ENCODE measurements at places on chromosomes 4 and X.

- DNase-seq: no peak
These were observed 11.6 kb downstream of the SMIM20 start for GRCh38 chr4:25925486-25926201.

- DNase-seq: no peak
These were observed 88.7 kb upstream of the TBL1X start for GRCh38 chrX:9376111-9376510.

- DNase-seq: no peak
These were observed 472.2 kb upstream of the KLHL4 start for GRCh38 chrX:87045352-87045751.

DNA sequence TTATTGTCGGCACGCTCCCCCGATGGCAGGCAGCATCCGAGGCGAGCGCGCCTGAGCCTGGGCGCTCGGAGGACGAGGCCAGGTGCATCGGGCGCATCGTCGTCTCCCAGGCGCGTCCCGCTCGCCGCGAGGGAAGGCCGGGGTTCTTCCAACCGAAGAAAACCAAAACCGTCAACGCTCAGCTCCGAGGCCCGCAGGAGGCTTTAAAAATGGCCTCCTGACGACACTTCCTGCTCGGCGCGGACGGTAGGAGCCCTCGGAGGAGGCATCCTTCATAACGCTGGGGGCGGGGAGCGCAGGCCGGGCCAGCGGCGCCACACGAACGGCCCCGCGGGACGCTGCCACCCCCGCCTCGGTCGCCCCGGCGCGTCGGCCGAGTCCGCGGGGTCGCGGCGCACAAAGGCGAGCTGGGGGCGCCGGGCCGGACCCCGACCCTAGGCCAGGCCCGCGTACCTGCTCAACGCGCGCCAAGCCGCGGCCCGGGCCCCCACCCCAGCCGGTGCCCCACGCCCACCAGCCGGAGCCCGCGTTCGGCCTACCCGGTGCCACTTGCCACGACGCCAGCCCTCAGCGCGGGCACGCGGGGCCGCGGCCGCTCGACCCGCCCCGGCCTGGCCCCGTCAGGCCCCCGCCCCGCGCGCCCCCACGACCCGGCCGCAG is 501 bp downstream of the ZNF518B start:
- no peak for DNase-seq

DNA sequence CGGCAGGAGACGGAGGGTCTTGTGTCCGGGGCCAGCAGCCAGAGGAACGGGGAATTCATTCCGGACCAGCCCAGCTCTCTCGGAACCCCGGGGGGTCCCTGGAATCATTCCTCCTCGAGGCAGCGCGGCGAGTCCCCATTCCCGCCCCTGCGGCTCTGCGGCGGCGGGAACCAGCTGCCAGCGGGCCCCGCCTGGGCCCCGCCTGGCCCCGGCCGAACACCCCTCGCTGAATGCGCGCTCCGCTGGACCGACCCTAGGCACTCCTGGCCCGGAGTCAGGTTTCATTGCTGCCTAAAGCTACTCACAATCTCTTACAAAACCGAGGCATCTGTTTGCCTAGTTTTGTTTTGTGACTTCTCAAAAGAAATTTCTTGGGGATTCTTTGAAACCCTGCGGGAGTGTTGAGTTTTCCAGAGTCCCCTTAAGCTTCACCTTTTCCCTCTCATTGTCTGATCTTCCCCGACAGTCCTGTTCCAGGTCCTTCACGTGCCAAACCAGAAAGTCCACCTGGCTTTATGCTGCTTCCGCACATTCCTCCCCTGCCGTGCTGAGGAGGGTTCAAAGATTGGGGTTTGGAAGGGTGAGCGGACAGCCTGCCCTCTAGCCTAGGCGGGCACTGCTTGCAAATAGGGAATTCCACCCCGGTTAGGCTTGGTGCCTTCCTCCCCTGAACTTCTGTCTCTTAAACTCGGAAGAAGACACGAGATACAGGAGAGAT is 789 bp downstream of the ARHGAP10 start:
- DNase-seq: no peak

DNA sequence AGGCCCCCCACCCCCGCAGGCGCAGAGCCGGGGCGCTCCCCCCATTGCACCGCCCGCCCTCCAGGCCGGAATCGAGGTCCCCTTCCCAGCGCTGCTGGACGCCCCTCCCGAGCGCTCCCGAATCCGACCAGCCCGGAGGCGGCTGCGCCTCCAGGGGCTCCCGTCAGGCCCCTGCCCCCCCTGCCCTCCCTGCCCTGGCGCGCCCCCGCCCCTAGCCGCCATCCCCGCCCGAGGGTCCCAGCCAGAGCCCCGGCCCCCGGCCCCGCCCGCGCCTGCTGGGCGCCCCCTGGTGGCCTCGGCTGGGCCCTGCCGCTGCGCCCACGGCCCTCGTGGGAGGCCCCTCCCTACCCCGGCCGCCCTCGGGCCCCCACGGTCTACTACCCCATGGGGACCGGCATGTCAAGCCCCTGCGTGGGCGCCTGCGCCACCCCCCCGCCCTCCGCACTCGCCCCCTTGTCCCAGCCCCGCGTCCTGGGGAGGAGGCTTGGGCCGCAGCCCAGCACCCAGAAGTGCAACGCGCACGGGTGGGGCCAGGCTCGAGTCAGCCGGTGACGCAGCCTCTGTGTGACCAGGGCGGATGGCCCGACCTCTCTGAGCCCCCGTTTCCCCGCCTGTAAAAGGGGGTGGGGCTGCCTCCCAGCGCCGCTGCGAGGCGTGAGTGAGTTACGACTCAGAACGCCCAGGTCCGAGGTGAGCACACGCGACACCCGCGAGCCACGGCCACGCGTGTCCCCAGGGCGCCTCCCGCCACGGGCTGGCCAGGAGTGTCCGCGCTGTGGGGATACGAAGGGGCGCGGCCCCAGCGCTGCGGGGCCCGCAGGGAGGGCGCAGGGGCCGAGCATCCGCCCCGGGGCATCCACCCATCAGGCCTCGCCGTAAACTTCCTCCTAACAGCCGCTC is 104.9 kb downstream of the FAM53A start:
- no peak for DNase-seq

GRCh38 chr4:66252291-66252690 is 582.0 kb upstream of the EPHA5 start:
- no peak for DNase-seq

DNA sequence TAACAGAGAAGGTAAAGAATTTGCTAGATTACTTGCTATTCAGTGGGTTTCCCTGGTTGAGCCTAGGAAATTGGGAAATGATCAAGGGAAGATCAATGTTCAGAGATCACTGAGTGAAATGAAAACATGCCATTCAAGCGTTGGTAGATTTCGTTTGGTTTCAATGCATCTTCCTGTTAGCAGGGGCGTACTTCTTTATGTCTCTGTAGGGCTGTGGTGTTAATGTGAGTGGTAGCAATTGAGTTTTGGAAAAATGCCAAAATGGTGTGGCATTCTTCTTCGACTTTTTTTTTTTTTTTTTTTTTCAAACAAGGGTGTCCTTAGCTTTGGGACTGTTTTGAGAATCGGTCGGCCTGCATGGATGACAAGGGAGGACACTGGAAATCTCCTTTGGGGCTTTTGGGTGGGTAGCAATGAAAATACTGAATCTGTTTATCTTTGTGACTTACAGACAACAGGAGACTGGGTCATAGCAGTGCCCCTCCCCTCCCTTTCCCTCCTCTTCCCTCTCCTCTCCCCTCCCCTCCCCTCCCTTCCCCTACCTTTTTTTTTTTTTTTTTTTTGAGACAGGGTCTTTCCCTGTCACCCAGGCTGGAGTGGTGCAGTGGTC is 50.4 kb downstream of the SPRY1 start:
- DNase-seq: no peak

DNA sequence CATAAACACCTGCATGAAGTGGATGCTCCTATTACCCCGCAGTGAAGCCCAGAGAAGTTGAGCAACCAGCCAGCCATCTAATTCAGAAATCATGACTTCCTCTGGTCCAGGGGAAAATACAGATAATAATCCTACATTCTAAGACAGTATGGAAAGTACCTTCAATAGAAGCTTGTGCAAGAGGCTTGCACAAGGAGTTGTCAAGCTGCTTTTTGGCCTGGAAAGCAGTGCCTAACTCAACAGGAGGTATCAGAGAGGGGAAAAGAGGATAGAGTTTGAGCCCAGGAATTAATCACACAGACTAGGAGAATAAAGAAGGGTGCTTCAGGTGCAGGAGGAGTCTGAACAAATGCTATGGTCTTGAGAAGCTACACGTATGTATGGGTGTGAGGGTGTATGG is 26.7 kb downstream of the TMEM192 start:
- no peak for DNase-seq

DNA sequence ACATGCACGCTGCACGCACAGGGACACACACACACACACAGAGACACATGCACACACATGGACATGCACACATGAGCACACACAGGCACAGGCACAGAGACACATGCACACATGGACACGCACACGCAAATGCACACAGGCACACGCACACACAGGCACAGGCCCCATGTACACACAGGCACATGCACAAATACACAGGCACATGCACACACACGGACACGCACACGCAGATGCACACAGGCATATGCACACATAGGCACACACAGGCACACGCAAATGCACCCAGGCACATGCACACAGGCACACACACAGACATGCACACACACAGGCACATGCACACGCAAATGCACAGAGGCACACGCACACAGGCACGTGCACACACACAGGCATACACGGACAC is 30.3 kb upstream of the HTRA3 start:
- no peak for DNase-seq

GRCh38 chr4:12124138-12124537 is 695.4 kb upstream of the HS3ST1 start:
- DNase-seq: no peak

- no peak for DNase-seq
These were observed 117.9 kb downstream of the SH3RF1 start for GRCh38 chr4:169152899-169153298.

DNA sequence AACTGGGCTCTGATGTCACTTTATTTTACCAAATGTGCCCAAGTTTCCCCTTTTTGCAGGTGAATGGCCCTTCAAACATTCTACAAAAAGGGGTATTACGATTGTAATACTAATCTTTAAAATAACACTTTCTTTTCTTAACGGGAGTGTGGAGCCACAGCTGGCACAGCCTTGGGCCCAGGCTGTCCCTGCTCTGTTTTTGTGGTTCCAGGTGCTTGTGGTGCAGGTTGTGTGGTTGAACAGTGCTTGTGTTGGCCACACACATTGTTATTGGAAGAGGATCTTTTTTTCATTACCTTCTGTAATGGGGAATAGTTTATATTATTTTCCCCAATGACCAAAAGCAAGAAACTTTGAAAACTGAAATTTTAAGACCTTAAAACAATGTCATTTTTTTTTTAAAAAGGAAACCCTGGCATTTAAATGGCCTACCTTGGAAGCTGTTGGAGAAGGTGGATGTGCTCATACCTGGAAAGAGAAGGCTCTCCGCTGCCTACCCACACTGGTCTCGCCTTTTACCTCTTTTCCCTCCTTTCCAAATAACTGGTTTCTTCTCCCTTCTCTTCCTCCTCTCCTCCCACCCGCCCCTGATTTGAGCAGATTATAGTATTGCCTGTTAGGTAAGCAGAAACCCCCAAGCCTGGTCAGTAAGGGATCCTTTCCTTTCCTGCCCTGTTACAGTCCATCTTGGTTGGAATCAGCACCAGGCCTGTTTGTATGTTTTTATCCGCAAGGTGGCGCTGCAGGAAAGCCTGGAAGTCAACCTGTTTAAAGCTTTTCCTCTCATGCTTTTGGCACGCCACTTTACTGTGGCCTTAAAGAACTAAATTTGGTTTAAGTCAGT is 28.6 kb downstream of the HADH start:
- DNase-seq: peak; percentile 72

- DNase-seq: no peak
These were observed at the start of gene PHEX for GRCh38 chrX:22032084-22032483. Gene PHEX (plus strand): TSS chrX:22032325. CDS start chrX:22033006, 681 bp downstream.

- no peak for DNase-seq
These were observed 12.0 kb downstream of the DHRSX start for GRCh38 chrX:2488621-2489285.

DNA sequence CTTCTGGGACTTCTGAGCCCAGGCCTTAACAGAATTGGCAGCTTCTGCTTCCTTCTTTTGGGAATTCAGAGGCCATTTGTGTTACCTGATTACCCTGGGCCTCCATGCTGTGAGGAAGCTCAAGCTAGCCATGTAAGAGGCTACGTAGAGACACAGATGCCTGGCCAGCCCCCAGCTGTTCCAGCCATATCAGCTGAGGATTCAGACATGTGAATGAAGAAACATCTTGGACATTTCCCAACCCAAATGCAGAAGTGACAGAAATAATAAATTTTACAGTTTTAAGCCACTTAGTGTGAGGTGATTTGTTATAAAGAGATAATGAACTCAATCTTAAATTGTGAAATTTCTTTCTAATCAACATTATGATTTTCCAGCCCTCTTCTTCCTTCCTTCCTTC is 18.7 kb upstream of the ZNF827 start:
- DNase-seq: no peak

GRCh38 chrX:9293051-9293496 is 171.8 kb upstream of the TBL1X start:
- DNase-seq: no peak

GRCh38 chr4:170591076-170591475 is 501.3 kb upstream of the AADAT start:
- no peak for DNase-seq

DNA sequence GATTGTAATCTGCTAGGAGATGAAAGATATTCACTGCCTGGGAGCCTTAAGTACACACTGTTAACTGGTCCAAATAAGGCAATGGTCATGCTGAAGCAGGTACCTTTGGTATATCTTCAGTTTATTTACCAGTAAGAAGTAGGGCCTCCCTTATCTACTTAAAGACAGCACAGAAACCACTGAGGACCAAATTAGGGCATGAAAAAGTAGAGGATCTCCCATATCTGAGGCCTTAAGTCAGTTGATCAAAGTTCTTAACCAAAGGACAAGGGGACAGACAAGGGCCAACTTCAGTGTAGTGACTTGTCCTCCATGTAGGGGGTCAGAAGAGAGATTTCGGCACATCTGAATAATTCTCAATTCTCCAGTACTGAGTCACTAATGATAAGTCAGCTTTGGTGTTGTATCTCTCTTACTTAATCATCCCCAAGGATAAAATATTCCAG is 59.1 kb downstream of the AMELX start:
- no peak for DNase-seq

- peak; percentile 69 for DNase-seq
These were observed 69.5 kb upstream of the CBLL2 start for GRCh38 chrX:22203186-22203585.

GRCh38 chr4:25154594-25155265 is 5.5 kb downstream of the SEPSECS start:
- no peak for DNase-seq

DNA sequence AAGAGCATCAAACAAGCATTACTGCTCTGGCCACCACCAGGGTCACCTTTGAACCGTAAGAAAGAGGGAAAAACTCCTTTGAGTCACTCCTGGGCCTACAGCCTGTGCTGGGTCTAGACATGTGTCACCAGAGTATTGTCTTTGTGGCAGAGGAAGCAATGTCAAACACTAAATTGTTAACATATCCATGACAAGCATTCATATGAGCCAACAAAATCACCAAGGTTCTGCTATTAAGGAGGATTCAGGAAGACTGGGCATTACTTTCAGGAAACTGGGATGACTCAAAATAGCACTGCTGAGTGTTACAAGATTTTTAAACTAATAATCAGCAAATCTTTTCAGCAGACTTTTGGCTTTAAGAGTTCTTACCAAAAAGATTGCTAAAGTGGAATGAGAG is 28.1 kb downstream of the LGI2 start:
- DNase-seq: no peak

- DNase-seq: peak; percentile 86
These were observed 104.0 kb downstream of the PHEX start for GRCh38 chrX:22135994-22136684.

- DNase-seq: no peak
These were observed 5.0 kb downstream of the HGFAC start for GRCh38 chr4:3446631-3447320.

GRCh38 chr4:77023920-77024319 is 51.9 kb downstream of the CCNI start:
- DNase-seq: no peak

All from NCI-H446 (cell line).